ENCODE measurements at places on chromosomes 5 and 9.

- no peak for DNase-seq
These were observed 105.9 kb downstream of the GIN1 start for GRCh38 chr5:103013933-103014552.

GRCh38 chr5:148640471-148640870 lies 13.9 kb downstream of the HTR4 start:
- DNase-seq: no peak

GRCh38 chr5:164234321-164234720 lies 728.9 kb downstream of the MAT2B start:
- DNase-seq: no peak

GRCh38 chr5:74762599-74762998 lies 4.3 kb downstream of the GFM2 start:
- DNase-seq: no peak

DNA sequence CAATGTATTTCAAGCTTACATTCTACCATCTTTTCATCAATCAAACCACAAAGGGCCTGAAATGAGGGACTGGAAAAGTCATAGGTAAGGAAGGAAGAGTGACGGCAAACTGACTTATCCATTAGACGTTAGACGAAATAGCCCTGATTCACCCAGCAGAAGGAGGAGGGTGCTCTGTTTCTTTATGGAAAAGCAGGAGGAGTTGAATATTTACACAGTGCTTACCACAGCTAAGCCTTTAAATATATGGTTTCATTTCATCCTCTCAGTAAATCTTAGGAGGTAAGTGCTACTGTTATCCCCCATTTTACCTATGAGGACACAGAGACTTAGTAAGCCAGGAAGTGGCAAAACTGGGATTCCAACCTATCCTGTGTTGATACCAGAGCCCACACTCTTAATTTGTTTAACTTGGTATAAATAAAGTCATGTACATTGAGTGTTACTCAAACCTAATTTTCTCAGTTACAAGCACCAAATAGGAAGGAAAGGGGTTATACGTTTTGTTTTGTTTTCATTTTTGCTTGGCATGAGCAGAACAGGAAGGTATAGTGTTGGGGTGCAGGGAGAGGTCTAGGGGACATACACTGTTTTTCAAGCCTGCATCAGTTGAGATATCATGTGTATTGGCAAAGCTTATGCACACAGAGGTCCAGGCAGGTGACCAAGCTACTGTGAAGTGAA lies 98.1 kb upstream of the IFNK start:
- DNase-seq: no peak

GRCh38 chr9:113946496-113947115 lies 70.5 kb downstream of the ZNF618 start:
- DNase-seq: no peak

DNA sequence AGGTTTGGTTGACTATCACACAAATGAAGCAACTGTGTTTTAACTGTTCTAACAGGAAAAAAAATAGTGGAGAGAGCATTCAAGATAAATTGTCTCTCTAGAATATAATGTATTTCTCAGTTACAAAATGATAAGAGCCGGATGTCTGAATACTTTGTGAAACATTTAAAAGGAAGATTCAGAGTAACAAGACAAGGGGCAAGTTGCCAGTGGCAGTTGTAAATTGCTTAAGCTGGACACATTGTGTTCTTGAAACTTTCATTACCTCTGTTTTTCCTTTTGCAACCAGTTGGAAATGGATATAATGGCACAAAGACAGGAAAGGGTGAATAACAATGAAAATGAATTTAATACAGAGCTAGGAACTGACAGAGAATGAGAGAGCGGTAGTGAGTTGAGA lies 15.2 kb upstream of the TBCA start:
- DNase-seq: no peak

DNA sequence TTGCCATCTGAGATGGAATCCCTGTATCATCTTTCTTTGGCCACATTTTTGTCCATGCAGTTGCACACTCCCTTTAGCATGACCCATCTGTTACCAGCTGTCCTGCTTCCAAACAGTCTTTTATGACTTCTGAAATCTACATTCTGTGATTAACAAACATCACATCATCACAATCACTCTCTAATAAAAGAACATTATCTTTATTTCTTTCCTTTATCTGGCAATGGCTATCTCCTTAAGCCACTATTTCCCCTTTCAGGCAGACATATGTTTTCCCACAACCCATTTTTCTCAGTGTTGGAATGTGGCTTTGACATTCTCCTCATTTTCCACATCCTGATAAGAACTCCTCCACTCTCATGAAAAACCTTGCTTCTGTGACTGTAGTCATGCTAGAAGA lies 141.0 kb downstream of the ST8SIA4 start:
- no peak for DNase-seq

GRCh38 chr9:37034305-37034937 lies 353 bp upstream of the PAX5 start:
- no peak for DNase-seq

DNA sequence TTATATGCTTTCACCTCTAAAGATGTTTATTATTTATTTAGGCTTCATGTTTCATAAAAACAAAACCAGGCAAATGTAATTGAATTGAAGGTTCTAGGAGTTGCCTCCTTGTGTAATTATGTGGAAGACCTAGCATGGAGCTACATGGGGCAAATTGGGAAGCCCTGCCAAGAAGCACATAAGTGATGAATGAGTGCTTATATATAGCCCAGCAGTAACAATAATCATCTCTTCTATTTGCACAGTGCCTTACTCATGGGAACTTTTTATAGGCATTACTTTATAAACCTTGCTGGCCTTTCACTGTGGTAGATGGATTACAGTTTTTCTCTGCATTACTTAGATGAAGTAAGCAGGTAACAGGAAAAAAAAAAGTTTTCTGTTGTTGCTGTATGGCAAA lies 40.0 kb upstream of the GRAMD2B start:
- DNase-seq: no peak

- no peak for DNase-seq
These were observed 41.9 kb downstream of the HSDL2 start for GRCh38 chr9:112421771-112422222.

DNA sequence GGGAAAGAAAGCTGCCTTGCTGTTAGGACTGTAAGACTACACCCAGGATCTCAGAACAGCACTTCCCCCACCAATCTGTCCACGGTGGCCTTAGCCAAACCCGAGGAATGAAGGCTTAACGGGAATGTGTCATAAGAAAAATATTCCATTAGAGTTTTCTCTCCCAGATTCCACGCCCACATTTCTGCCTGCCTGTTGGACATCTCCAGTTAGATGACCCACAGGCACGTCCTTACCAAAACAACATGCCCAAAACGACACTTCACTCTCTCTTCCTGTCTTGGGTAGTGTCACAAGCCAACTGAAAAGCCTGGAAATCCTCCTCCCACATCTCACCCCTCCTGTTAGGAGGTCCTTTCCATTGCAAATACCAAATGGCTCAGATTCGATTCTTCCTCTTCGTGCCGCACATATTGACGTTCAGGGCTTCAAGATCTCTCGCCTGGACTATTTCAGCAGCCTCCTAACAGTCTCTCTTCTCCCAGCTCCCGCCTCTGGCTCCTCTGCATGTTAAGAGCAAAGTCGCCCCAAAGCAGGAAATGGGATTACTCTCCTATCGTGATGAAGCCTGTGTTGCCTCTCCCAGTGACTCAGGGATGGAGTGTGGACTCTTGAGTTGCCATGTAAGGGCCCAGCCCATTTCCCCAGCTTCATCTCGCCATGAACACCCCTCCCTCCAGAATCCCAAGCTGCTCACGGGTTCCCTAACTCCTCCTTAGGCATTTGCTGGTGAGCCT lies 159.3 kb downstream of the NR3C1 start:
- no peak for DNase-seq

- DNase-seq: no peak
These were observed at the start of gene NPR3 for GRCh38 chr5:32710550-32711361. TSS of gene NPR3 (plus strand) at chr5:32711321. CDS start at chr5:32711777, 456 bp downstream.

DNA sequence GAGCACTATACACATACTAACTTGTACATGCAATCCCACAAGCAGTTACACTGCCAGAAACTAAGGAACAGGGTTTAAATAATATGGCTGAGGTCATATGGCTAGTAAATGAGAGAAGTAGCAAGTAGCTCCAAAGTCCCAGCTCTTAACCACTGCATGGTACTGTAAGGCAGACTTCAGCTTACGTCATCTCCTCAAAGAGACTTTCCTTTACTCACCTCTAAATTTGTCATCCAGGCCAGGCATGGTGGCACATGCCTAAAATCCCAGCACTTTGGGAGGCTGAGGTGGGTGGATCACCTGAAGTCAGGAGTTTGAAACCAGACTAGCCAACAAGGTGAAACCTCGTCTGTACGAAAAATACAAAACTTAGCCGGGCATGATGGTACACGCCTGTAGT lies 20.4 kb upstream of the SELENOP start:
- no peak for DNase-seq

DNA sequence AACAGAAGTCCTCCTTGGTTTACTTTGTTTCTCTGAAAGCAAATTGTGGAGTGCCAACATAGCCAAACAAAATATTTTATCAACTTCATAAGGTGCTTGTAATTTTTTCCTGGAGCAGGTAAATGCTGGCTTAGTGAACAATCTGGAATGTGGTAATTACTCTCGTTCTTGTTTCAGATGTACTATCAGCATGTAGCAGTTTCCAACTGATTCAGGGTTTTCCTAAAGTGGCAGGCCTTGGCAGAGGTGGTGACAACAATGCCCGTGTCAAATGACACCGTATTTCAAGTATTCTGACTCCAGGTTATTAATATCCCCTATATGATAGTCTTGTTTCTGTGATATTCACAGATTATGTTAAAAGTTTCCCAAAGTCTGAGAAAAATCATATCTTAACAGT lies 1.2 kb downstream of the C9orf72 start:
- no peak for DNase-seq

DNA sequence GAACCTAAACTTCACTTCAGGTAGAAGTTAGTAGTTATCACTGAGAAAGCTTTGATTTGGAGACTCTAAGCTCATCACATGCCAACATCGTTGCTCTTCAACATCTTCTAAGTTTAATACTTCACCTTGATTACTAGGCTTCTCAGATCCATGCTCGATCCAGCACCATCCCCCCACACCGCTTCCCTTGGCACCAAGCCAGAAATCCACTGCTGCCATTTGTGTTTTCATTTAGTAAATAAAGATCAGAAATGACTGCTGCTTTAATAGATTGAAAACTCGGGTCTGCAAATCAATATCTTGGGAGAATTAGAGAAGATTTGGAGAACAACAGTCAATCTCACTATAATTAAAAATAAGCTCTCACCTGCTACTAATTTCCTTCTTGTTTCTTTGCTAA lies 214.7 kb upstream of the NR4A3 start:
- no peak for DNase-seq

DNA sequence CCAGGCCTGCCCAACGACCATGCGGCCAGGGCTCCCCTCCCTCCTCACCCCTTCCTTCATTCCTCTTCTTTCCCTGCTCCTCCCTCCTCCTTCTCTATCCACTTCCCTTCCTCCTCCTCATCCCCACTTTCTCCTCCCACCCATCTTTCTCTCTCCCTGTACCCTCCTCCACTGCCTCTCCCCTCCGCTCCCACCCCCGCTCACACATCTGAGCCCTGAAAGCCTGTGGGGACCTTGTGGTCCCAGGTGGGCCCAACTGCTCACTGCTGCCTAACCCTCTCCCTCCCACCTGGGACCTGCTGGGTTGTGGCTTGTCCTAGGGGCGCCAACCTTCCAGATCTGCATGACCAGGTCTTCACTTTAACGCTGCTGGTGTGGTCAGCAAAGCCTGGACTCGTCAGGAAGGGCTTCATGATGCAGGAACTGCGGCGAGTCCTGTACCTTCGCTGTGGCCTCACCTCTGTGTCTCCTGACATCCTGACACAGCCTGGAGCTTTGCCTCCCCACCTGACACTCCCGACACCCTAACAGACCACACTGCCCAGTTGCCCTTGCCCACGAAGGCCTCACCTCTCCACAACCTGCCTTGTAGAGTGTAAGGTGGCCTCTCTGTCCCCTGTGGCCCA lies 34.6 kb downstream of the C5orf15 start:
- DNase-seq: no peak

- DNase-seq: no peak
These were observed 8.7 kb upstream of the CYLC2 start for GRCh38 chr9:102986425-102986824.

- DNase-seq: no peak
These were observed 125.6 kb downstream of the NTRK2 start for GRCh38 chr9:84794981-84795637.

DNA sequence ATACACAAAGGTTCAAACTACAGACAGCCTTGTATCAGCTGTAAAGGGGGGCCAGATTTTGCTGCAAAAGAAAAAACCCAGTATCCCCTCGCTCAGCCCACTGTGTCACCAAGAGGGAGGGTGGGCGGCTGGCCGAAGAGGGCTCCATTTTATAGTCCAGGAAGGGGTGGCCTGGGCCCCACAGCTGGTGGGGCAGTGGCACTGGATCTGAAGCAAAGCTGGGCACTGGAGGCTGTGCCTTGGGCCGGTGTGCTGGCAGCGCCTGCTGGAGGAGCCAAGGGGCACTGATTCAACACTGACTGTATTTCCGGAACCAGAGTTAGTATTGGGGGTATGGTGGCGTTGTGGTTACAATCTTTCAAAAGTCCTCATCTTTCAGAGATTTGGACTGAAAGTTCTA lies 9.1 kb downstream of the BRD3 start:
- no peak for DNase-seq

DNA sequence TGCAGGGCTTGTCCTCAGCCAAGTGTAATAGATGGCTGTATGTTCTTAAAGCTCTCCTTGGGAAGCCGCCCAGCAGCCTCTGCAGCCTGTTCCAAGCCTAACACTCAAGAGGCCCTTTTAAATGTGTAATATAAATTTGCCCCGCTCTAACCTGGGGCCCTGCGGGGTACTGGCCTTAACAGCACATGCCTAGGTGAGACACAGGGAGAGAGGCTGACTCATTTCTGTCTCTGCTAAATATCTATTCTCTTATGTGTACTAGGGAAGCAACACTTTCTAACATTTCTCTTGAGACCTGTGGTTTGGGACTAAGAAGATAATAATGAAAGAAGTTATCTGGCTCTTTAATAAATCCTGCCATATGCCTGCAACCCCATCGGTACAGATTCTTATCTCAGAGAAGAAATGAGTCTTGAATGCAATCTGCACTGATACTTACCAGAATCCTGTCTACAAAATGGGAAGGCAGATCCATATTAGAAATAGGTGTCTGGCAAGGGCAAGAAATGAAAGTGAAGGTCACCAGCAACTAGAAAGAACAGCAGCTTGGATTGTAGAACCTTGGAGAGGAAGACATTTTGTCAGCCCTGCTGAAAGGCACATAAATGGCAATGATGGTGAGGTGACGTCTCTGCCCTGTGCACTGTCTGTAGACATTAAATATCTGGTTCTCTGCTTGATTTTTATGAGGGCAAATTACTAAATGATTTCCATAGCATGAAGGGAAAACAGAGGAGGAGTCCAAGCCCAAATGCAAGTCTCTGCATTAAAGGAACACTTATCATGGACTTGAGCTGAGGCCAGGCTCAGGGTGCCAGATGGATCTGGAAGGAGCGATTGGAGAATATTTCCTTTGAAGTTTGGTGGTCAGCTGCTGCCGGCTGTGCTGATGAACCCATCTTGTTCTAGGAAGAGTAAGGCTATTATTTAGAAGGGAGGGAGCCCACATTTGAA lies 14.5 kb upstream of the TGFBI start:
- DNase-seq: no peak

DNA sequence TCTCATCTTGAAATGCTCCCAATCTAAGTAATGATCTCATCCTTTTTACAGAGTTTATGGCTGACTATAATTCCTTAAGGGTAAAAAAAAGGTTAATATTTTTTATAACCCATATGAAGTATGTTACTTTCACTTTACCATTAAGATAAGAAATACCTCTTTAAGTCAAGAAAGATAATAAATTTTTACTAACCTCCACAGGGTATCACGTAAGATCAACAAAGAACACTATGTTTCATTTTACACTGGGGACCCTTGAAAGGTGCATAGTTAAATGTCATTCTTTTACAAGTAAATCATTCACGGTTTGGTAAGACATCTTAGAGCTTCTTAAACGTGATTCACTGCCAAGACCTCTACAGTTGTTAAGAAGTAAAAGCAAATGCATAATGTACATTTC lies 472.7 kb upstream of the CDH9 start:
- no peak for DNase-seq

Measured in stimulated activated CD4-positive, alpha-beta T cell treated with anti-CD3 and anti-CD28 coated beads, Interleukin-12 subunit alpha, Interleukin-12 subunit beta, amount 100 ng/mL, for 4 hours (primary cell).